CD8-positive, alpha-beta T cell (primary cell): ENCODE measurements at places on chromosomes 7 and 10.

- no peak for DNase-seq
Observed at GRCh38 chr10:88337134-88337533, 246.0 kb downstream of the RNLS start.

DNA sequence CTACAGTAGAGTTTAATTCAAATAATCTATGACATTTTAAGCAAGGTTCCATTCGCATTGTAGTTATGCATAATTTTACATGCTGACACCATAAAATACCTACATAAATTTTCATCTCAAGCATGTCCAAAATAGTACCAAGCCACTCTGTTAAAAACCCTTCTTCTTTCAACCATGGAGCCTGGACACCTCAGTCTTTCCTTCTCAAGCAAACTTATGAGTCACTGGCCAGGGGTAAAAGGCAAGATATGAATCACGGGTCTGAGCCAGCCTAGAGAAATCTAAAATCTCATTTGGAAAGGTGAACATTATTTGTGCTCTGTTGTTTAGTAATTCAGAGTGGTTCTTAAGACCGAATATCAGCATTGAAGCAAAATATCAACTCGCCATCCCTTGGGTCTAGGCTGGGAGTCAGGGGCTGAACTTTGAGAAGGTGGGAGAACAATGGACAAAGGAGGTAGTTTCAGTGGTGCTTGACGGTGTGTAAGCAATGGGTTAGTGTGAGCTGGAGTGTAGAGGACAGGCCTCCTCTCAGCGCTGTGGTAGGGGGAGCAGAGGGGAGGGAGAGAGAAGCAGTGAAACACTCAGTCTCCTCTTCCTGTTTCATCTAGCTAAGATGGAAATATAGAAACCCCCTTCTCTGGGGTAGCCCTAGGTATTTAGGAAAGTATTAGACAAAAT is 19.1 kb upstream of the GPAM start:
- no peak for DNase-seq

GRCh38 chr7:132072165-132072564 is 504.1 kb downstream of the PLXNA4 start:
- DNase-seq = no peak

- no peak for DNase-seq
Observed at GRCh38 chr7:103113164-103113563, 35.7 kb downstream of the NAPEPLD start.

DNA sequence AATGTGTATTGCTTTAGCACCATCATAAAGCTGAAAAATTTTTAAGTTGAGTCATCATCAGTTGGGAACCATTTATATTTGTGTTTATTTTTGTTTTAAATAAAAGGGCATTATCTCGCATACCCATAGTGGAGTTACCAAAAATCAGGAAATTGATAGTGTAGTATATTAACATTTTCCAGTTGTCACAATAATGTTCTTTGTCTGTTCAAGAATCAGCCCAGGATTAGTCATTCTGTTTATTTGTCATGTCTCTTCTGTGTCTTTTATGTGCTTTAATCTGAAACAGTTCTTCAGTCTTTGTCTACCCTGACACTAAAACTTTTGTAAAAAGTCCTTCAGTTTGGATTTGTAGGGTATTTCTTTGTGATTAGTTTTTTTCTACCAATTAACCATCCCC is 827.8 kb upstream of the ZWINT start:
- no peak for DNase-seq

DNA sequence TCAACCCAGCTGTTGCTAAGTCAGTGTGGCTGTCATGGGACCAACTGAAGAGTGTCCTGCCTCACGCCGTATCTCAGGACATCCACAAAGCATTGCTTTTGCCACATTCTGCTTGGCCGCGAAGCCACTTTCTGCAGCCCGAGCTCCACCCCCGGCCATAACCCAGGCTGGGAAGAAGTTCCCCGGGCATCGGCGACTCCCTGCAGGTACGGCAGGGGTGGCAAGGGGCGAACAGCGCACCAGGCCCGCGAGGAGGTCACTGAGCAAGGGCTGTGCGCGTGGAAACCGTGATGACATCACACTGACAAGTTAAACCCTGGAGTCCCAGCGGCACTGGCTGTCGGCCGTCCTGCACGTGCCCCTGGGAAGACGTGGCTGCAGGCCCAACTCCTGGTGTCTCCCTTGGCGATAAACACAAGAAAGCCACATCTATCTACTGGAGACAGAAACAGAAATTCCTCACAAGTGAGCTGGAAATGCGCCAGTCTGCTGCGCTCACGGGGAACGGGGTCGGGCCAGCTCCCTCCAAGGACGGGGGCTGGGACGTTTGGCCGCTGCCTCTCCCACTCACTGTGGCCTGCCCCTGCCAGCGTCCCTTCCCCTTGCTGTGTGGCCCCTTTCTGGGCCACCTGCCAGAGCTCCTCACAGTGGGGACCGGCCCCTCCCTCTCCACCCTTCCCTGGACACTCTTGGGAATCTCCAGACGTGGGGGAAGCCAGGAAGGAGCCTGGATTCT is 326.3 kb downstream of the DNAJB6 start:
- no peak for DNase-seq

- DNase-seq = no peak
Observed at GRCh38 chr7:1767524-1767923, 97.4 kb downstream of the ELFN1 start.

GRCh38 chr7:150936018-150936417 is 42.1 kb downstream of the KCNH2 start:
- no peak for DNase-seq

DNA sequence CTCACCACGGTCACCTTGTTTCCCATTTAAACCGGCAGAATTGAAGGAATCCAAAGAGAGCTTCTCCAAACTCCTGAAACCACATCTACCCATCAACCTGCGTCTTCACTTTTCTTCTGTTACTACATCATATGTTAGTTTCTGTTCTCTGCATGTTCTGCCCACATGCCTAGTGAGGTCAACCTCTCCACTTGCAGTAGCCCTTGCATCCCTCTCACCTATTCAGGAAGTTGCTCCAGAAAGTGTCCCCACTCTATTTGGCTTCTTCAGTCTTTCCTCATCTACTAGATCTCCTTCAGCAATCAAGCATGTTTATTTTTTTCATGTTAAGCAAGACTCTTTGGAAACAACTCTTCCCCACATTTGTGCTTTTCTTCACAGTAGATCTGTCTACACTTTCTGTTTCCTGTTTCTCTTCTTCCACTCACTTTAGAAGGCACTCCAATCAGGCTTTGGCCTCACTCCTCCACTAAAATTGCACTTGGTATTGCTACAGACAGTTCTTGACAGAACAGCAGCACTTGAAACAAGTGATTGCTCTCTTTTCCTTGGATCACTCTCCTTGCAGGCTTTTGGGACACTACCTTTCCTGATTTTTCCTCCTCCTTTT is 7.5 kb downstream of the SAMD9L start:
- no peak for DNase-seq

GRCh38 chr10:102963756-102964025 is 45.6 kb downstream of the CNNM2 start:
- no peak for DNase-seq

- DNase-seq = no peak
Observed at GRCh38 chr10:127186813-127187212, 9.6 kb downstream of the INSYN2A start.

- DNase-seq = peak; percentile 85
Observed at GRCh38 chr10:6920072-6921019, 340.3 kb upstream of the PRKCQ start.

- DNase-seq = no peak
Observed at GRCh38 chr7:130998993-130999602, 265.1 kb upstream of the KLF14 start.

DNA sequence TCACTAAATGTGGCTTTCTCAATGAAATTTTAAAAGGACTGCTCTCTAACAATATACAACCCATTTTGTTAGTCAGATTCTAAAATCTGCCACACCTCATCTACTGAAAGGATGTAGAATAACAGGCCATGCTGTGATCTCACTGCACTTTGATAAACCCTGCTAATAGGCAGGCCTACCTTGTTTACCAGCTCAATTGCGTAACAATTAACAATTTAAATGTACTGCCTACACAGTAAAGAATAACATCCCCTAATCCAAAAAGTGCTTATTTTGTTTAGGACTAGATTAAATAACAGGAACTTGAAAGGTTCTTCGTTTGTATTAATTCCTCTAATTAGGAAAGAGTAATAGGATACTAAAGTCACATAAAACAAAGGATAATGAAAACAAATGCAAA is 4.5 kb downstream of the SRI start:
- no peak for DNase-seq

DNA sequence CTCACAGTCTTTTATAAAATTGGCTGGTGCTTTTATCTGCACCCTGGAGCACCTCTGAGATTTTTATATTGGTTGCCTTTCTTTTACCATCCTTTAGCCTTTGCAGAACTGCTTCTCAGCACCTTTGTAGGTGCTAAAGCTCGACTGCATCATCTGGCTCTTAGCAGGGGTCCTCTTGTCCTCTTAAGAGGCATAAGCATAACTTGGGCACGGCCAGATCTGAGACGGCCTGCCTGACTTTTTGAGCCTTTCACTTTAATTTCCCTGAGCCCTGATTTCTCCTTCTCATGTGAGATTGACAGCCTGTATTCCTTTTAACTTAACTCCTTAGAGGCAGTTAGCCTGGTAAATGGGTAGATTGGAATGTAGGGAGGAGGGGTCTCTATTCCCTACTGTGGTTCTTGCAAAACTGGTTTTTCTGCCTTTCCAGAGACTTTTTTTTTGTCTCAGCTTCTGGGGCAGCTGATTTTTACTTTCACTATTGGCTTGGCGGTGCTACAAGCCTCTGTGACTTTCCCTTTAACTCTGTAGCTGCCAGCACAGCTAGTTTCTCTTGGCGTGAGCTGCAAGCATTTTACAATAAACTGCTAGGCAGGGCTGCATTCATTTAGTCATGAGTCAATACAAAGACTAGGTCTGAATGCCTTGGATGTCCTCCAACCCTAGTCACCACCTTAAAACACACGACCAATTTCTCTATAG is 24.0 kb downstream of the ZPBP start:
- no peak for DNase-seq

- peak; percentile 2 for DNase-seq
Observed at GRCh38 chr7:127446842-127447241, 54.3 kb upstream of the ZNF800 start.

GRCh38 chr10:48577158-48577557 is 27.7 kb downstream of the ARHGAP22 start:
- no peak for DNase-seq

DNA sequence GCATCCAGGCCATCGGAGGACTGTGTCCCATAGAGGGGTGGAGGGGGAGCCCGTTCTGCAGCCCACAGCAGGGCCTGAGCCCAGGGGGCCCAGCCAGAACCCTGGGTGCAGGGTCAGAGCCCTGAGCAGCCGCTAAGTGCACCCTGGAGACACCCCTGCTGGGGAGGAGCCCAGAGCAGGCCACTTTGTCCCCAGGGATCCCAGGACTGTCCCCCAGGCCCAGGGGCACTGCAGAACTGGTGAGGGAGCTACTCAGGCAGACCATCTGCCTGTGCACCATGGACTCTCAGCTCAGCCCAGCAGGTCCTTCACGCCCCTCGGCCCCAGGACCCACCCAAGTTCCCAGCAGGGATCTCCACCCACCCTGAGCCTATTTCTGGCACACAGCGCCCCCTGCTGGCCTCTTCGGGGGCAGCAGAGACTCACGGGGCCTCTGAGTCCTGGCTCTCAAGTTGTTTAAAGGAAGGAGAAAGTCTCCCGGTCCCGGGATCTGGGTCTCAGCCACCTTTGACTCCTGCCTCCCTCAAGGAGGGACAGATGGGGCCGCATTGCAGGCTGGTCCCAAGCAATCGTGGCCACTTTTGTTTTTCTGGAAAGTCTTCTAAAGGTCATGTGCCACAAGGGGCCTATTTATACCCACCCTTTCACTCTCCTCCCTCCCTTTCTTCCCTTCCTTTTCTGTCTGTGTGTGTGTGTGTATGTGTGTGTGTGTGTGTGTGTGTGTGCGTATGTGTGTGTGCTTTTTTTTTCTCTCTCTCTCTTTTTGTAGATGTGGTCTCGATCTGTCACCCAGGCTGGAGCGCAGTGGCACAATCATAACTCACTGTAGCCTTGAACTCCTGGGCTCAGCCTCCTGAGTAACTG is 90.3 kb downstream of the MYL10 start:
- peak; percentile 58 for DNase-seq

DNA sequence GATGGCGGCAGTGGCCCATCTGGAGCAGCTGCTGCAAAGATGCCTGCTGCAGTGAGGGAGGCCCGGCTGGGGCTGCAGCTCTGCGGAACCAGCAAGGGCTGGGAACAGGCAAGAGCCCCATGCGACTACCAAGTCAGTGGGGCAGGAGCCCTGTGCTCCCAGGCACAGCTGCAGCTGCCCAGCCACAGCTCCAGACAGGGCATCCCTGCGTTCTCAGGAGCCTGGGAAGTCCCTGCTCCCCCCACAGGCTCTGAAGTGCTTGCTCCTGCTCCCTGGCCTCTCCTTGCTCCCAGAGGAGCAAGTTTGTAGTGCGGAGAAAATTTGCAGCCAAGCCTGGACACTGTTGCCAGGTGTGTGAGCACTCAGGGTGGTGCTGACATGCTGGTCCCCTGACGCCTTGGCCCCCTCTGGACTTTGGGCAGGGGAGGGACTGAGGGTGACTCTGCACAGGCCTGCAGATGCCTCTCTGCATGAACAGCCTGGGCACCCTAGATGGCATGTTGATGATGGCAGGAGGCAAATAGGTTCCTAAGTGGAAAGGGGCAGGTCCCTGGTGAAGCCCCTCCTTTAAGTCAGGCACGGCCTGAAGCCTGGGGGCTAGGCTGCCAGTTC is 105.6 kb downstream of the LYZL1 start:
- no peak for DNase-seq

DNA sequence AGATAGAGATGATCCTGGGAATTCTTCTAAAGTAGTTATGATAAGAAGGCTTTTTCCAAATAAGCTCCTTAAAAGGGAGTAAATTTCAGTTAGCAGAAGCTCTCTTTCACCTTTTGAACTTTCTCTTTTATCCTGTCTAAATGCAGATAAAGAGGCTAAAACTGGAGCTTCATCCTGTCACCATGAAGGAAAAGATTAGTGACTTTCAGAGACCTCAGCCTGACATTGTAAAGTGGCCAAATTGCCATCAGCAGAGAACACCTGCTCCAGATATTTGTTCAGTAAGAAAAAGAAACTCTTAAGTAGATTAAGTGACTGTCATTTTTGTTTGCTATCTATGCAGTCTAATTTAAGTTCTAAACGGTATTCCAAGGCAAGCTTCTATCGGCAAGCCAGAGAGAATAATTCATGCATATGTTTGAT is 18.3 kb downstream of the VWDE start:
- DNase-seq = no peak

GRCh38 chr7:128112018-128112780 is 81.0 kb upstream of the LRRC4 start:
- DNase-seq = peak; percentile 17

- DNase-seq = no peak
Observed at GRCh38 chr10:101986624-101986971, 69.4 kb downstream of the ARMH3 start.

- no peak for DNase-seq
Observed at GRCh38 chr7:10934292-10934691, 39.4 kb upstream of the PHF14 start.

- DNase-seq = no peak
Observed at GRCh38 chr10:63071145-63071544, 62.0 kb upstream of the NRBF2 start.

GRCh38 chr7:20786779-20787659 is at the start of gene SP8:
SP8 (minus strand) TSS chr7:20786886; CDS start chr7:20786798, 88 bp downstream.
- DNase-seq = no peak
